ENCODE measurements at places on chromosomes 7 and 10. TPM values are rescaled to one million over a fixed set of nuclear protein-coding genes. Genes with fewer than 3 reads are reported as not detected.

DNA sequence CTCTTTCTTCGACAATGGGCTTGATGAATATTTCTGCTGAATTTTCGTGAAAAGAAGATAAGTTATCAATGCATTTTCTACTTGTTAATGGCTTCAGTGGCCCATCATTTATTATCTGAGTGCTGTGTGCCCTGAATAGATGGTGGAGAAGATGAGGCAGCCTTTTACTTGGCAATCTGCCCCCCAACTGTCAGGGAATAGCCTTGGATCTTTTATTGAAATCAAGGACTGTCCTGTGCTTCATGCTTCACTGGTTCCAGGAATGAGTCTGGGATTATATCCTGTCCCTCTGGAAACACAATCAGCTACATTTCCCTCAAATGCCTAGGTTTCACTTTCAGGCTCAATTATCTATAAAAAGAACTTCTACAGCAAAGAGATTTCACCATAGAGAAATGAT lies 75.9 kb upstream of the NXPH1 start:
- DNase-seq, result no peak
- no peaks in the 10 kb centered on the region for H3K36me3 ChIP-seq
- H3K27ac ChIP-seq, result no peak overlapping the region

Gene PKD2L1
- polyA plus RNA-seq, result not detected

DNA sequence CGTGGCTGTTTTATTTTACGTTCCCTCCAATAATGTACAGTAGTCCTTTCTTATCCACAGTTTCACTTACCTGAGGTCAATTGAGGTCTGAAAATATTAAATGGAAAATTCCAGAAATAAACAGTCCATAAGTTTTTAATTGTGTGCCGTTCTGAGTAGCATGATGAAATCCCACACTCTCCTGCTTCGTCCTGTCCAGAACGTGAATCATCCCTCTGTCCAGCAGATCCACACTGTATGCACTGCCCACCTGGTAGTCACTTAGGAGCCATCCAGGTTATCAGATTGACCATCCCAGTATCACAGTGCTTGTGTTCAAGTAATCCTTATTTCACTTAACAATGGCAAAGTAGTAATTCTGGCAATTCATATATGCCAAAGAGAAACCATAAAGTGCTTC lies 46.3 kb downstream of the STARD3NL start:
- H3K27ac ChIP-seq, result no peak overlapping the region
- no peaks in the 10 kb centered on the region for H3K27me3 ChIP-seq
- peaks cover 3% of the 10 kb centered on the region for H3K4me1 ChIP-seq
- no peak for DNase-seq

GRCh38 chr7:149558149-149558861 lies 60.7 kb upstream of the ZNF746 start:
- H3K27ac ChIP-seq, result no peak overlapping the region
- peaks cover 37% of the 10 kb centered on the region for H3K36me3 ChIP-seq
- no peak for DNase-seq
- H3K4me3 ChIP-seq, result no peak overlapping the region
- no peaks in the 10 kb centered on the region for H3K27me3 ChIP-seq

All from CD4-positive, CD25-positive, alpha-beta regulatory T cell (primary cell).